ENCODE measurements at places on chromosomes 7 and 10.

DNA sequence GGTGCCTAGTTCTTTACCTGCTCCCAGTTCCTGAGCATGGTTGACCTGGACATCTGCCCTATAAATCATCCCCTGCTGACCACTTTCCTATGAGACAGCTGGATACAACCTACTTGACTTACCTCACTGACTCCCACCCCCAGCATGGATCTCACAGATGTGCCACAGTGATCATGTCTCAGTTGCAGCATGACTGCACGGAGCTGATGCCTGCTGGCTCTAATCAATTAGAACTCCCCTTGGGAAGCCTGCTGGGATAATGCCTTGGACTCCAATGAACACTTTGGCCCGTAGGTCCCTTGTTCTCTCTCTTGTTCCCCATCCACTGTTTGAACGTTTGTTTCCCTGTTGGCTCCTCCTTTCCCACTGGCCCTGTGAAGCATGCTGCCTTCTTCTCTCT lies 271.2 kb upstream of the IGFBP3 start:
- DNase-seq: no peak

- peak; percentile 81 for DNase-seq
These were observed 9.0 kb downstream of the SKIDA1 start for GRCh38 chr10:21516242-21517131.

GRCh38 chr7:39415091-39415787 lies 151.0 kb upstream of the YAE1 start:
- DNase-seq: no peak

- DNase-seq: no peak
These were observed 36.0 kb downstream of the BCAP29 start for GRCh38 chr7:107615910-107616680.

- DNase-seq: no peak
These were observed 10.6 kb downstream of the DBF4 start for GRCh38 chr7:87886875-87887274.

DNA sequence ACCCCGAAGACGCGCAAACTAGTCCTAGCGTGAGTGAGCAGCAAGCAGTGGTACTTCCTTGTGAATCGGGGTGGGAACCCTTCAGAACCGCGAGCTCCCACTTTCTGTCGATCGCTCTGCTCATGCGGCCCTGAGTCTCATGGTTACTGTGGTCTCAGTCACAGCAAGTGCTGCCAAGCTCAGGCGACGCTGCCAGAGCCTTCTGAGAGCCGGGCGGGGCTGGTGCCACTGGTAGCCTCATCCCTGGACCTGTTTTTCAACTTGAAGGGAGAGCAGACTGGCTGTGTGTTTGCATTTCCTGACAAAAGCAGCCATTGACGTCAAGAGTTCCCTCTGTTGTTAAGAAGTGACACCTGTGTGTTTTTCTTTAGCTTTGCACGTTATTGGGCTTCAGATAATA lies 32.9 kb upstream of the BHLHA15 start:
- no peak for DNase-seq

Data from femur (tissue), 1 donor.